ENCODE measurements at places on chromosomes 12 and 14. TPM values are rescaled to one million over a fixed set of nuclear protein-coding genes. Genes with fewer than 3 reads are reported as not detected.
A peak's percentile ranks its signal among the peaks of the same experiment; 100 is the strongest.

DNA sequence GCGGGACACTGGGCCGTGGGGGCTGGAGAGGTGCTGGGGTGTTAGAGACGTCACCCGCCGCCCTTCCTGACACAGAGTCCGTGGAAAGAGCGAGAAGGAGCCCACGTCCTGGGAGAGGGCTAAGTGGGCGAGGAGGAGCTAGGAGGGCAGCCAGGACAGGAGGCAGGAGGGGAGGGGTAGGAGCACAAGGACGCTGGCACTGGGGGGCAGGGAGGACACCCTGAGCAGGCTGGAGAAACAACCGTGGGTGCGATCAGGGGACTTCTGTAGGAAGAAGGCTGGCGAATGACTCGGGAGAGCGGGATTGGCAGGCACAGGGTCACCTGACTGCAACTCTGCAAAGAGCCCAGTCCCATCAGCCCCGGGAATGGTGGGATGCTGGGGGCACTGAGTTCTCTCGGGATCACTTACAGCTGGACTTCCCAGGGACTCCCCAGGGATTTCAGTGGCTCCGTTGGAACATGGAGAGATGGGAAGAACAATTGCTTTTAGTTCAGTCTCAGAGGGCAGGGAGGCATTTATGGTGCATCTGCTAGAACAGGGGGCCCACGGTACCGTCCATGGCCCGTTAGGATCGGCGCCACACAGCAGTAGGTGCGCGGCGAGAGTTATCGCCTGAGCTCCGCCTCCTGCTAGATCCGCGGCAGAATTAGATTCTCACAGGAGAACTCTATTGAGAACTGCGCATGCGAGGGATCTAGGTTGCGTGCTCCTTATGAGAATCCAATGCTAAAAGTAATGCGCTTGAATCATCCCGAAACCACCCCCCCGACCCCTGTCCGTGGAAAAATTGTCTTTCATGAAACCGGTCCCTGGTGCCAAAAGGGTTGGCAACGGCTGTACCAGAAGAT, 24.3 kb downstream of the UBR7 start:
- no peaks in the 10 kb centered on the region for H3K27me3 ChIP-seq
- DNase-seq: no peak
- no peaks in the 10 kb centered on the region for H3K36me3 ChIP-seq

The PTPN21 gene
- total RNA-seq: 34.2 TPM

- no peaks in the 10 kb centered on the region for H3K27me3 ChIP-seq
- no peaks in the 10 kb centered on the region for H3K36me3 ChIP-seq
- DNase-seq: no peak
- no peaks in the 10 kb centered on the region for H3K4me1 ChIP-seq
These were observed 40.0 kb upstream of the NR1H4 start for GRCh38 chr12:100433701-100434100.

DNA sequence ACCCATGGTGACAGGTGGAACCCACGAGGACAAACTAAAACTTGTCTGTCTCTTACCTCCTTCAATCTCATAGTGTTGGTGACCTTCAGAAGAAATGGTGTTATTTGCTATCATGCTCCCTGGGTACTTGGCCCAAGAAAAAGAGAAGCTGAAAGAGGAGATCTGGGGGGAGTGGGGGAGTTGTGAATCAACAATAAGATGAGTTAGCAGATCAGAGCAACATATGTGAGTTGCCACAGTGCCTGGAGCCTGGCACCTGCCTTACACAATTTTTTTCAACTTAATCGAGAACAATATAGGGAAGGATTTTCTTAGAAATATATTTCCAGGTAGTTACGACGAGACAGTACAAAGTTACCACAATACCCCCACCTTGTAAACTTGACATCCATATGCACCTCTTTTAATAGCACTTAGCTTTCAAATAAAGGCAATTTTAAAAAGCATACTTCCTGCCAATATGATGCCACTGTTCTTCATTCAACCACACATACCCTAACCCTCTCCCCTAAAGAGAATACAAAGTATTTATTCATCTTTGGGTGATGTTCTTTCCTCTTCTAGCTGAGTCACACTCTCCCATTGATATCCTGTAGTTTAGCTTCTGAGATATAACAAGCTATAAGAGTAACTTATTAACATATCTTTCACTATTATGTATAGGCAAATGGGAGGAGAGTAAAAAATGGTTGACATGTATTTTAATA, 424.1 kb upstream of the OR4E1 start:
- H3K4me1 ChIP-seq: no peaks in the 10 kb centered on the region
- no peak for DNase-seq
- no peaks in the 10 kb centered on the region for H3K27me3 ChIP-seq
- H3K36me3 ChIP-seq: no peaks in the 10 kb centered on the region
- H3K27ac ChIP-seq: peak overlapping the region; percentile 77
- H3K4me3 ChIP-seq: no peak overlapping the region

The CCDC85C gene
- 0.78 TPM for total RNA-seq

The PGF gene
- total RNA-seq: 13.4 TPM

The C12orf50 gene
- total RNA-seq: not detected

The APOF gene
- total RNA-seq: not detected

DNA sequence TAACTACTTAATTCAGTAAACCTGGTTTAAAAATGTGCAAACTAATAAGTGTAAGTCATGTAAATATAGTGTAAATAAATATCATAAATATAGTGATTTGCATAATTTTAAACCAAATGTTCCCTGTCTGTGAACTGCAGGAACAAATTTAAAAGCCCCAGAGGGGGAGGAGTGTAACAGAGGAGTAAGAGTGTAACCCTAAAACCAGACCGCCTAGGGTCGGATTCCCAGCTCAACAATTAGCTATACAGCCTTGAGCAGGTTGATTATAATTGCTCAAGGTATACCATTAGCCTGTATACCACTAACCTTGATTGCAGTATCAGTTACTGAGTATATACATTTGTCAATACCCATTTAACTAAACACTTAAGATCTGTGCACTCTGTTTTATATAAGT, 218.4 kb downstream of the ADAMTS20 start:
- H3K27me3 ChIP-seq: no peaks in the 10 kb centered on the region
- no peak overlapping the region for H3K27ac ChIP-seq
- H3K36me3 ChIP-seq: no peaks in the 10 kb centered on the region
- H3K4me3 ChIP-seq: no peak overlapping the region
- H3K4me1 ChIP-seq: peaks cover 2% of the 10 kb centered on the region

GRCh38 chr12:131065279-131065678, 111.6 kb downstream of the ADGRD1 start:
- H3K27me3 ChIP-seq: no peaks in the 10 kb centered on the region
- H3K4me3 ChIP-seq: no peak overlapping the region
- no peak for DNase-seq
- H3K36me3 ChIP-seq: no peaks in the 10 kb centered on the region
- H3K27ac ChIP-seq: peak overlapping the region; percentile 69

- H3K27ac ChIP-seq: no peak overlapping the region
- no peaks in the 10 kb centered on the region for H3K27me3 ChIP-seq
- no peak for DNase-seq
- no peaks in the 10 kb centered on the region for H3K4me1 ChIP-seq
- H3K36me3 ChIP-seq: no peaks in the 10 kb centered on the region
- no peak overlapping the region for H3K4me3 ChIP-seq
These were observed 6.0 kb downstream of the KRT79 start for GRCh38 chr12:52828156-52828555.

- H3K27ac ChIP-seq: no peak overlapping the region
- no peak for DNase-seq
- H3K36me3 ChIP-seq: no peaks in the 10 kb centered on the region
- H3K4me1 ChIP-seq: no peaks in the 10 kb centered on the region
- H3K4me3 ChIP-seq: no peak overlapping the region
- H3K27me3 ChIP-seq: no peaks in the 10 kb centered on the region
These were observed 161.6 kb downstream of the CACNA1C start for GRCh38 chr12:2214411-2214810.

- H3K27ac ChIP-seq: no peak overlapping the region
- no peaks in the 10 kb centered on the region for H3K36me3 ChIP-seq
- H3K4me3 ChIP-seq: no peak overlapping the region
- no peak for DNase-seq
- no peaks in the 10 kb centered on the region for H3K27me3 ChIP-seq
- H3K4me1 ChIP-seq: no peaks in the 10 kb centered on the region
These were observed 37.8 kb upstream of the OR4E1 start for GRCh38 chr14:21711360-21711961.

Data from tibial nerve (tissue), 4 donors.